ENCODE measurements at places on chromosomes 16 and 17. TPM values are rescaled to one million over a fixed set of nuclear protein-coding genes. Genes with fewer than 3 reads are reported as not detected.

The ZSCAN32 gene
- total RNA-seq, result 9.4 TPM

DNA sequence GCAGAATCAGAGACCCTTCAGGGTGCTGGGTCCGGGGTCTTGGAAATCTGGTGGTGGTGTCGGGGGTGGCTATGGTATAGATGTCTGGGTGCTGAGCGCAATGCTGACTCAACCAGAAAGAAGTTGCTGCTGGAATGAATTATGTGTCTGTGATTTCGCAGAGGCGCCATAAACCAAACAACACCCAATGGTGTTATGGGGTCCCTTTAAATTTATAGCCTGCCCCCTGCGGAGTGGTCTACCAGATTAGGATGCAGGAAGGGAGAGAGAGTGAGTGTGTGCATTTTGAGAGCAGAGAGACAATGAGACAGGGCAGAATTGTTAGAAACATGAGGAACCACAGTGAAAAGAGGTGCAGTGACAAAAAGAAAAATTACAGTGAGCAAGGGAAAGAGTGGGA, 100.7 kb upstream of the CDH11 start:
- DNase-seq, result no peak

DNA sequence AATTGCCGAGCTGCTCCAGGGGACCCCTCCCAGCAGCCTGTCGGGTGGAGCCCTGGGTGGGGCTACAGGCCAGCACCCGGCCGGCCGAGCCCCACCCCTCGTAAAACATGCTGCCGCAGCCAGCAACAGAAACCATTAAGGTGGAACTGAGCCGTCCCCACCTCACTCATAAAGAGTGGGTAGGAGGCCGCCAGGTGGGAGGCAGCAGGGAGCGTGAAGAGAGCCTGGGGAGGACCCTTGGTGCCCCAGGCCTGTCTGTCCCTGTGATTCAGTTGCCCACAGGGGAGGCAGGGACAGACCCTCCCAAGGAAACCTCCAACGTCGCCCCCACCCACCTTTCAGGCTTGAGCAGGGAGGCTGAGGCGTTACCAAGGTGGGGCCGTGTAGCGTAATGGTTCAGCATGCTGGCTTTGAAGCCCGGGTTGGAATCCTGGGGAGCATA, 8.4 kb downstream of the FOXN1 start:
- DNase-seq, result no peak

The COQ7 gene
- total RNA-seq, result 30.6 TPM

GRCh38 chr16:775236-775796, 12.9 kb downstream of the RPUSD1 start:
- DNase-seq, result no peak

DNA sequence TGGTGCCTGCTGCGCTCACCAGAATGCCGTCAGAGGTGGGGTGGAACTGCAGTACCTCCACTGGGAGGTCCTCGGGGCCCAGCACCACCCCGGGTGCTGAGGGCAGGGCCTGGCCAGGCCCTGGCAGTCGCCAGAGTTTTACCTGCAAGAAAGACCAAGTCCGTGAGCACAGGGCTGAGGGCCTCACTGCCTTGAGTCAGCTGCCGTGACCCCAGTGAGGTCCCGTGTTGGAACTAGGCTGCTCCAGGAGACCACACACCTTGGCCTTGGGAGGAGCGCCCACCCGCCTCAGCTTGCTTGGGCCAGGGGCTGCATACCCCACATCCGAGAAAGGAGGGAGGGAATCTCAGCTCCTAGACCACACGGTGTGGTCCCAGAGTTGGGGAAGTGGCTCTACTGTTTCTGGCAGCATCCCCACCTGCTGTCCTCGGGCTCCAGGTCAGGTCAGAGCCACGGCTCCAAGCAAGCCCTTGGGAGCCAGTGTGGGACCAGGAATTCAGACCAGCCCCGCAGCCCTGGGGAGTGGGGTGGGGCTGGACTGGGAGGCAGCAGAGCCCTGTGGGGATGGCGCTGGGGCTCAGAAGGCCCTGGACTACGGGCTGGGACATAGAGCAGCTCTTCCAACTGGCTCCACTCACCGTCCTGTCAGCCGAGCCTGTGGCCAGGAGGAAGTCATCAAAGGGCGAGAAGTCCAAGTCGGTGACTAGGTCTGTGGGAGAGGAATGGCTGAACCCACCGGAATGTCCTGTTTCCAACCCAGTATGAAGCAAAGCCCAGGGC, 8.7 kb downstream of the CORO7 start:
- DNase-seq, result no peak

The MT1G gene
- total RNA-seq, result 5.1 TPM

GRCh38 chr17:17115620-17116019, 73.4 kb downstream of the MPRIP start:
- DNase-seq, result no peak
